Activated CD8-positive, alpha-beta memory T cell treated with anti-CD3 and anti-CD28 coated beads for 1 hour (primary cell): ENCODE measurements at places on chromosomes 7 and 10.

GRCh38 chr10:47165711-47166404 lies 134.1 kb upstream of the GDF10 start:
- DNase-seq = no peak

GRCh38 chr10:72308320-72308987 lies 34.7 kb downstream of the DDIT4 start:
- no peak for DNase-seq

GRCh38 chr10:126011995-126012394 lies 115.6 kb downstream of the FANK1 start:
- DNase-seq = no peak

GRCh38 chr7:36453769-36454168 lies 64.1 kb downstream of the ANLN start:
- DNase-seq = no peak

DNA sequence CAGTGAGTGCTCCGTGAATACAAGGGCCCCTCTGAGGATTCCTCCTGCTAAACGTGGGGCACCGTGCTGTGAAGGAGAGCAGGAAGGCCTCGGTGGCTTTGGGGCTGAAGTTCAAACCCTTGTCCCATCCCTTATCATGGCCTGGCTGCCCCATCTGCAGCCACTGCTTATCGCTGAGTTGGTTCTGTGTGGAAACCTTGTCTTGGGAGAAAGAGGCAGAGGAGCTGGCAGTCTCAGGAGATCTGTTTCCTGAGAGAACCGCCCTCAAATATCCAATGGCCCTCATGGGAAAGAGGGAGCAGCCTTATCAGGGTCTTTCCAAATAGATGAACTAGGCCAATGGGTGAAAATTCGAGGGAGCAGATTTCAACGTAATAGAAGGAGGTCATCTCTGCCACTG lies 52.0 kb upstream of the NRF1 start:
- DNase-seq = no peak

- no peak for DNase-seq
Observed at GRCh38 chr10:86968271-86968993, at the start of gene ADIRF. ADIRF (plus strand) TSS chr10:86968482; CDS start chr10:86968545, 63 bp downstream.

DNA sequence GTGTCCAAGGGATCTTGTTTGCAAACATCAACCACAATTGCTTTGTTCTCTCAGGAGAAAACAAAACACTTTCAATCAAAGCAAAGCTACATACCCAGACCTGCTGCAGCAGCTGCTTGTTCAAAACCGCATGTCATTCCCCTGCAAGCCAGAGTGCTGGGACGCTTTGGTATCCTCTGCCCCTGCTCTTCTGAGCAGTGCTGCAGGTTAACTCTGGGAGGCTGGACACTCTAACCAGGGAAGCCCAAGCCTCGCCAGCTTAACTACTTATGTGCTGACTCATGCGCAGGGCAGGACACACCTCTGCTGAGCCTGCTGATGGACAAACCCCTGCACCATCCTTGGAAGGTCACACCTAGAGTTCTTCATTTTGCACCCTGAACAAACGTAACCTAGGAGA lies 28.2 kb upstream of the ASAH2 start:
- no peak for DNase-seq

DNA sequence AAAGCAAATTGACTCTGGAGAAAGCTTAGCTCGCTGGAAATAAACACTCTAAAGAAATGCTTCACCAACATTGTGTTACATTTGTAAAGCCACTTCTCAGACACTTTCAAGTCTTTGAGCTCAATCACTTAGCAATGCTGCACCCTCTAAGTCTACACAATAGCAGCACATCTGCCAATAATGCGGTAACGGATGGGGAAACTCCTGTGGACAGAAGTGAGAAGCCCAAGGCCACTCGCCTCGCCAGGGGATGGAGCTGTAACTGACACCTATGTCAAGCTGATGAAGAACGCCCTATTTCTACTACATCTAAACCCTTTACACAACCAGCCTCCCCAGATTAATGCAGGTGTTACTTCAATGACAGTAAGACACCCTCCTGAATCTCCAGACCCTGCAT lies 167.7 kb downstream of the SFMBT2 start:
- no peak for DNase-seq

DNA sequence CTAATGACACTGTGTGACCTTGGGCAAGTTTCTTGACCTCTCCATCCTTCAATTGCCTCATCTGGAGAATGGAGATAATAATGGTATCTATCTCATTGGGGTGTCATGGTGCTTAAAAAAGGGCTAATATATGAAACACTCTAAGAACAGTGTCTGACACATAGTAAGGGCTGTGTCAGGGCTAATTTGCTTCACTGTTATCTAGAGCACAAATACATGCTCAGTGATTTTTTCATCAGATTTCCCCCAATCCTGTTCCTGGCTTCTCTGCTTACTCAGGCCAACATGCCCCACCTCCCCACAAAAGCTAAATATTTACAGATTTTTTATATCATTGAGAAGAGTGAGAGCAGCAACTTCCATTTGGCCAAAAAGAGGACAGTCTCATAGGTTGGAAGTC lies 20.6 kb downstream of the WIPF3 start:
- DNase-seq = no peak

GRCh38 chr7:82173400-82174021 lies 270.1 kb downstream of the CACNA2D1 start:
- DNase-seq = no peak

- DNase-seq = no peak
Observed at GRCh38 chr7:7641129-7641663, 644 bp downstream of the UMAD1 start.

GRCh38 chr7:36979810-36980248 lies 255.5 kb upstream of the AOAH start:
- no peak for DNase-seq

- no peak for DNase-seq
Observed at GRCh38 chr7:1964913-1965578, 267.7 kb downstream of the MAD1L1 start.

- no peak for DNase-seq
Observed at GRCh38 chr7:16753932-16754855, 639 bp downstream of the TSPAN13 start.

DNA sequence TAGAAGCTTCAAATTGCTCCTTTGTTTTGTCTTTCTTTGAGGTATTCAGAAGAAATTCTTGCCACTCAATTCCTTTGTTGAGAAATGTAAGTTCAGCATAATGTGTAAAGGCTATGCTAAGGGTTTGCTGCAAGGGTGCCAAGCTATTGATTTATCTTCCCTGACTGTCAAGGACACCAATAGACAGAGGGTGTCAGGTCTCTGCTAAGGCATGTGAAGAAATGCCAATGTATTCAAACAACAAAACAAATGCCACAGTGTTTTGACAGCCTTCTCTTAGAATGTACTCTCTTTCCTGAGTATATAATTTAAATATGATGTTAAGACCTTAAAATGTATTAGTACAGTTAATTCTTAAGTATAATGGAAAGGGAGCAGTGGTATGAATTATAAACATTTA lies 62.4 kb downstream of the LRGUK start:
- no peak for DNase-seq

GRCh38 chr10:4050061-4050460 lies 265.1 kb upstream of the KLF6 start:
- no peak for DNase-seq

DNA sequence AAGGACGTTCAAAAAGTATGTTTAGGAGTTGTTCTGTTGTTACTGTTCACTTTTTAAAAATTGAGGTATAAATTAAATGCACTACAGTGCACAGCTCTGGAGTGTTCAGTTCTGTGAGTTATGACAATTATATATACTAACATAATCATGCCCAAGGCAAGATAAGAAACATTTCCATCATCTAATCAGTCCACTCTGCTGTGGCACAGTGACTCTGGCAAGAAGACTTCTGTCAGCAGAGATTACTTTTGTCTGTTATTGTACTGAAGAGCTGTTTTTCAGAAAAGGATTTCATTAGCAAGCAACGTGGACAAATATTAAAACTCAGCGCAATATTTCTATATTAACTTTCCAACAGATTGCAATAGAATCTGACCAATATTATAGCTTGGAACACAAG lies 32.0 kb downstream of the ICA1 start:
- no peak for DNase-seq

DNA sequence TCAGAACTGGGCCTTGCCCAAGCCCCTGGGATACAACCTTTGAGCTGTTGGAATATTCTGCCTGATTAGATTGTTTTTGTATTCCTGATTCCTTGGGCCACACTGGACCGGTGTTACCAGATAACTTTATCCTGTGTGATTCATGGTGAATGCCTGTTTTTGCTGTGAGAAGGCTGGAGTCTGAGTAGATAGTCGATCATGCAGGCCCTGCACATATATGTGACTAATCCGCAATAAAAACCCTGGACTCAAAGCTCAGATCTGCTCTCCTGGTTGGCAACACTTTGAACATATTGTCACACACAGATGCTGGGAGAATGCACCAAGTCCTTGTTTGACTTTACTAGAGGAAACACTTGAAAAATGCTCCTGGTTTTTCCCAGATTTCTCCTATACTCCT lies 183.9 kb upstream of the MBL2 start:
- DNase-seq = no peak

- no peak for DNase-seq
Observed at GRCh38 chr10:35579726-35580422, 25.3 kb upstream of the GJD4 start.

GRCh38 chr7:5636914-5637313 lies 144.5 kb downstream of the RNF216 start:
- no peak for DNase-seq

DNA sequence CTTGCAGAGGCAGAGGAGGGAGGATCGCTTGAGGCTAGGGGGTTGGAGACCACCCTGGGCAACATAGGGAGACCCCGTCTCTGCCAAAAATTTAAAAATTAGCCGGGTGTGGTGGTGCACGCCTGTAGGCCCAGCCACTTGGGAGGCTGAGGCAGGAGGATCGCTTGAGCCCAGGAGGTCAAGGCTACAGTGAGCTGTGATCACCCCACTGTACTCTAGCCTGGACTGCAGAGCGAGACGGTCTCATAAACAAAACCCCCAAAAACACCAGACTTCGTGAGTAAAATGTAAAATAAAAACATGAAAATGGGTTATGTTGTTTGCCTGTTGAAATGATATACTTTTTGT lies 699 bp downstream of the LHPP start:
- no peak for DNase-seq
